Central memory CD4-positive, alpha-beta T cell (primary cell): ENCODE measurements at places on chromosomes 6 and 20.

DNA sequence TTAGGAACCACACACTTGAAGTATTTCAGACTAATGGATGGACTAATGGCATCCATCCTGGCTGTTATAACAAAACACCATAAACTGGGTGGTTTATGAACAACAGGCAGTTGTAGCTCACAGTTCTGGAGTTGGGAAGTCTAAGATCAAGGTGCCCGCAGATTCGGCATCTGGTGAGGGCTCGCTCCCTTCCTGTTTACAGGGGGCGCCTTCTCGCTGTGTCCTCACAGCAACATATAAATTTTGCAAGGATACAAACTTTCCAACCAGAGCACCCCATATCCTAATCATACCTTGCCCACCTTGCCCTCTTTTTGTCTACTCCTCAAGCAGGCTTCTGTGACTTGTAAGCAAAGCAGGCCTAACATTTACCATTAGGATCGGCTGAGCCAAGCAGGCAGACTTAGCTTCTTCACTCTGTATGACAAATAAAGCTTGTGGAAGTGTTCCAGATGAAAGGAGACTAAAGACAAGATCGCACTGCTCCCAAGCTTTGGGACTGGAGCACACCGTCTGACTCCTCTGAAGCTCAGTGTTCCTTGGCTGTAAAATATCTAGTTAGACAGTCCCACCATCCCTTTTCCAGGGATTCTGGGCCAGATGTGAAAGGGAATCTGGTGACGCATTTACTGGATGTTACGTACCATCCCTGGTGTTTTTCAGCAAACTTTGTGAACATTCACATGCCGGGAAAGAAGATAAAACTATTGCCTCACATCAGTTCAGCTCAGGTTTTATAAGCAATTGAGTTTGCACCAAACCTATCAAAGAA, 34.9 kb downstream of the GFOD1 start:
- DNase-seq, result no peak

- DNase-seq, result no peak
Observed at GRCh38 chr20:58135441-58136148, 92.9 kb downstream of the ANKRD60 start.

DNA sequence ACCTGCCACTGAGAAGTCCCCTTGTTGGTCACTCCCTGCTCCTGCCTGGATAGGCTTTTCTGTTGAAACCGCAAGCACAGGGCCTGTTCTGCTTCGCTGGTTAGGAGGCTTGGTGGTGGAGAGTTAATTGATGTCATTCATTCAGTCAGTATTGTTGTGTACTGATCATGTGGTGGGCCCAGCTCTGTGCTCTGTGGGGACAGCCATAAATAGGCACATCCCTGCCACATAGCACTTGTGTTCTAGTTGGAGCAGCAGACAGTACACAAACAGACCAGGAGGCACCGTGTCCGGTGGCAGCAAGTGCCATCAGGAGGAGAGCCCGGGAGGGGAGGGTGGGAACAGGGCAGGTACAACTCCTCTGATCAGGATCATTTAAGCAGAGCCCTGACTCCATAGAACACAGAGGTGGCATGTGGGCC, 155.2 kb upstream of the INSM1 start:
- DNase-seq, result no peak

GRCh38 chr6:90194371-90194841, 102.2 kb downstream of the BACH2 start:
- no peak for DNase-seq

GRCh38 chr6:71496722-71497033, 208.1 kb downstream of the OGFRL1 start:
- no peak for DNase-seq

DNA sequence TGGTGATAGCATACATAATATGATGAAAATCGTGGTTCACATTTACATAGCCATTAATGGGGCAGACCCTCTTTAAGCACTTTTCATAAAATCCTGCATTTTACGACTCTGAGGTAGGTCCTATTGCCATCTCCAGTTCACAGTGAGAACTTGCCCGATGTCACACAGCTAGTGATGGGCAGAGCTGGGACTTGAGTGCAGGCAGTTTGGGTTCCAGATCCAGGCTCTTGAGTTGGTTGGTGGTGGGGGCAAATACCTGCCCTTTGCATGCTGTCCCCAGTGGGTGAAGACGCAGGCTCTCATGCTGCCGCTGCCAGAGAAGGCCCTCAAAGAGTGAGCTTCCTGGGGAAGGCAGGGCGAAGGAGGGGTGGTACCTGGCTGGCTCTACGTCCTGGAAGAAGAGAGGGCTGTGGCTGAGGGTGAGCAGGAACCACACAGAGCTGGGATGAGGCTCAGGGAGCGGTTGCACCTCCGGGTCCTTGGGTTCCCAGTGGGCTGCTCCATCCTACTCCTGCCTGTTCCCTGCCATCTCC, 6.1 kb upstream of the BAK1 start:
- no peak for DNase-seq

GRCh38 chr6:159966339-159966738, 2.5 kb upstream of the IGF2R start:
- no peak for DNase-seq

DNA sequence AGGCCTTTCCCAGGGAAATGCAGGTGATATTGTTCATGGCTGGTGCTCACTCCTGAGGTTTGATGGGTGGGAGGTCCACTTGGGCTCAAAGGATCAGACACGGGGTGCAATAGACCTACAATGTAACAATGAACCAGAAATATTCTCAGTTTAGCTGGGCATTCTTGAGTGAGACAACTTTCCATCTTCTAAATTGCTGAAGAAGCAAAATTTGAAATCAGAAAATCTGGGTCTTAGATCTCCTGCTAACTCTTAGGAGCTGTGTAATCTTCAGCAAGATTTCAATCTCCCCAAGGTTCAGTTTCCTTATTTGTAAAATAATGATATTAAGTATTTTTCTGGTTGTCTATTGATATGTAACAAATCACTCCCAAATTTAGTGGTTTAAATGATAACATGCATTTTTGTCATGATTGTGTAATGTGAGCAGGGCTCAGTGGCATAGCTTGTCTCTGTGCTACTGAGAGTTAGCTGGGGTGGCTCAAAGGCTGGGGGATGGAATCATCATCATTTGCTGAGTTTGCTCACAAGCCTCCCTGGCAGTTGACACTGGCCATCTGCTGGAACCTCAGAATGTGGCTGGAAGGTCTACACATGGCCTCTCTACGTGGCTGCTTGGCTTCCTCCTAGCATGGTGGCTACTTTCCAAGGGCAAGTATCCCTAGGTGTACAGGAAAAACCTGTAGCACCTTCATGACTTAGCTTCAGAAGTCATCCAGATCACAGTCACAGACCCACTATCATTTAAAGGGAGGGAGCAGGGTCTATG, 98.8 kb downstream of the GRM1 start:
- DNase-seq, result no peak

DNA sequence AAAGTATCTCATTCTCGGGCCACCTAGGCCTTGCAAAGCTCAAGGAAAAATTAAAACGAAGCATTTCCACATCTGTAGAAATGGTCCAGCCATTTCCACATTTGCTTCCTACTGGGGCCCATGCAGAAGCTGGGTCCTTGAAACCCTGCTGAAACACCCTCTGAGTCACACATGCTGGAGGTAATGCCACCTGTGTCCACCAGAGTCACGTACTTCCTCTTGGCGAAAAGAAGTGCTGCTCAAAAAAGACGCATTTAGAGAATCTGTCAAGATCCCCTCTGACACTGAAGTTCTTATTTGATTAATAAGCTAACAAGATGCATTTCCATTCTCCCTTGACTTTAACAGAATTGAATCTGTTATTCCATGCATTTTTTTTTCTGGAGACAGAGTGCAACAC, 423.2 kb downstream of the PREX1 start:
- no peak for DNase-seq
